ENCODE measurements at places on chromosomes 16 and 17. TPM values are rescaled to one million over a fixed set of nuclear protein-coding genes. Genes with fewer than 3 reads are reported as not detected.

Gene NOD2
- 1.8 TPM for total RNA-seq

Gene TEKT1
- total RNA-seq = not detected

Gene CRHR1
- not detected for total RNA-seq

Gene ELMO3
- 5.0 TPM for total RNA-seq

Gene HSD17B2
- not detected for total RNA-seq

Gene PPP4C
- total RNA-seq = 137 TPM

Gene IL32
- 992 TPM for total RNA-seq

Gene NSMCE1
- total RNA-seq = 103 TPM

Gene MIF4GD
- 38.5 TPM for total RNA-seq

Gene FZD2
- not detected for total RNA-seq

Gene CALB2
- not detected for total RNA-seq

DNA sequence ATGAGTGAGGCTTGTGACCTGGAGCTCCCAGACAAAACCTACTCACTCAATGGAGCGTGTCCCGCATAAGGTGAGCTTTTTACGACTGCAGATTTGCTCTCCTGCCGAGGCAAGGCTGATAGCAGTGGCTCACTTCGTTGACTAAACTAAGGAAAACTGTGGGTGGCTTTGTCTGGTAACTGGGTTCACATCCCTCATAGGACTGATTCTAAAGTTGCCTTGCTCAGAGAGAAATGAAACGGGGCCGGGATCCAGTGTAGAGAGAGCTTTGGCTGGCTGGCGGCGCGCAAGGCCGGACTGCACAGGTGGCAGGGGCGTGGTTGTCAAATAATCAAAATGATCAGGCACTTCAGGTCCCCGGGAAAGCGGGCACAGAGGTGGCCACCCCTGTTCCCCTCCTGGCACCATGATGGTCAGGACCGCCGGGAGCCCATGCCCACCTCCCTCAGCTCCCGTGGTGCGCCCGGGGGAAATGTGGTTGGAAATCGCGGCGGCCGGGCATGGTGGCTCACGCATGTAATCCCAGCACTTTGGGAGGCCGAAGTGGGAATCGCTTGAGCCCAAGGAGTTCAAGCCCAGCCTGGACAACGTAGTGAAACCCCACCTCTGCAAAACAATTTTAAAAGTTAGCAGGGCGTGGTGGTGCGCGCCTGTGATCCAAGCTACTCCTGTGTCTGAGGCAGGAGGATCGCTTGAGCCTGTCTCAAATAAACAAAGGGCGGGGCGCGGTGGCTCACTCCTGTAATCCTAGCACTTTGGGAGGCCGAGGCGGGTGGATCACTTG is 26.6 kb upstream of the OR1F1 start:
- no peak for DNase-seq

DNA sequence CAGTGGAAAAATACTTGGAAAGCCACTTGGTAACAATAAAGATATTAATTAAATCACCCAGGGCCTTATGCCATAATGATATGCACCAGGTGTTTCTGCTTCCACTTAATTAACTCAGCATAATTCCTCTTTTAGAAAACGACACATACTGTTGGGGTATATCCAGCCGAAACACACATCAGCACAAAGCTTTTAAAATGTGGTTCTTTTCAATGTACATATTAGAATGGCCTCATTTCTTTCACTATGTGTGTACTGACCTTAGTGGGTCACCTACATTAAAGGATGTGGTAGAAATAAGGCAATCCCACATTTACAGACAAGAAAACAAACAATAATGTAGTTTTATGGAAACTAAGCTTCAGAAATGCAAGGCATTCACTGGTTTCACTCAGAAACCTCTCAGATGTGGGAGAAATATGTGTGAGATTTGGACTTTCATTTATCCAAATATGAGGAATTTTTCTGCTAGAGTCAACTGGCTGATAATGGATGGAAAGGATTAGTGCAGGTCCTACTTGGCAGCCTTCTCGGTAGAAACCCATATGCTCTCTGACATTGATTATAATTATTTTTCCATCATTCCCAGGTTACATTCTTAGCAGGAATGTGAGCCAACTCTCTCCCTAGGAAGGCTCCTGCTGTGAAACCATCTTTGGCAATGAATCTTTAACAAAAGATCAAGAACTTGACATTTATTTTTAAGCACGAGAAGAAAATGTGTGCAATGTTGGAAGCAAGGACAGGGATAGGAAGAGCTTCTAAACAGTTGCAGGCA is 66.7 kb upstream of the DHX40 start:
- DNase-seq = no peak

- DNase-seq = no peak
These were observed 39.5 kb downstream of the VMP1 start for GRCh38 chr17:59746849-59747445.

- no peak for DNase-seq
These were observed 30.1 kb downstream of the PGS1 start for GRCh38 chr17:78408476-78409050.

DNA sequence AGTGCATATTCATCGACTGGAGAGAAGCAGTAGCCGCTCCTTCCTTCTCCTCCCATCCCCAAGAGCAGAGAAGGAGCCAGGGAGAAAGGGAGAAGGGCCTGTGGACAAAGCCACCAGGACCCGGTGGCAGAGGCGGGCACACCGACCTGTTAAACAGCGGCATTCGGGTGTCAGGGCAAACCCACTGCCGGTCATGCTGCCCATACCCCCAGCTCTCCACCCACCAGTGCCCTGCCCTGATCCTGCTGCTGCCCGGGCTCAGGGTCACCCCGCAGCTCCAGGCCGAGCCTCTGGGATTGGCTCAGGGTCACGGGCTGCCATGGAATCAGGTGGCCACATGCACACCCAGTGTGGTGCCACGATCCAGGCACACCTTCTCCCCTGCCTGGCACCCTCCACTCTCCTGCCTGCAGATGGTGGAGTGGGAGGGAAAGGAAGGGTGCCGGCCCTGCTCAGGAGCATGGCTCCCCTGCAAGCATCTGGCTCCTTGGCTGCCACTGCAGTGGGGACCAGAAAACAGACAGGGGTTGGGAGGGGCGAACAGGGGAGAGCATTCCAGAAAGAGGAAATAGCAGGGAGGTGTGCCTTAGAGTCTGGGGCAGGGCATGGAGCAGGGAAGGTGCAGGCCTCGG is 18.3 kb upstream of the RASD1 start:
- DNase-seq = no peak

- DNase-seq = no peak
These were observed 19.1 kb upstream of the NCBP3 start for GRCh38 chr17:3865176-3865575.

DNA sequence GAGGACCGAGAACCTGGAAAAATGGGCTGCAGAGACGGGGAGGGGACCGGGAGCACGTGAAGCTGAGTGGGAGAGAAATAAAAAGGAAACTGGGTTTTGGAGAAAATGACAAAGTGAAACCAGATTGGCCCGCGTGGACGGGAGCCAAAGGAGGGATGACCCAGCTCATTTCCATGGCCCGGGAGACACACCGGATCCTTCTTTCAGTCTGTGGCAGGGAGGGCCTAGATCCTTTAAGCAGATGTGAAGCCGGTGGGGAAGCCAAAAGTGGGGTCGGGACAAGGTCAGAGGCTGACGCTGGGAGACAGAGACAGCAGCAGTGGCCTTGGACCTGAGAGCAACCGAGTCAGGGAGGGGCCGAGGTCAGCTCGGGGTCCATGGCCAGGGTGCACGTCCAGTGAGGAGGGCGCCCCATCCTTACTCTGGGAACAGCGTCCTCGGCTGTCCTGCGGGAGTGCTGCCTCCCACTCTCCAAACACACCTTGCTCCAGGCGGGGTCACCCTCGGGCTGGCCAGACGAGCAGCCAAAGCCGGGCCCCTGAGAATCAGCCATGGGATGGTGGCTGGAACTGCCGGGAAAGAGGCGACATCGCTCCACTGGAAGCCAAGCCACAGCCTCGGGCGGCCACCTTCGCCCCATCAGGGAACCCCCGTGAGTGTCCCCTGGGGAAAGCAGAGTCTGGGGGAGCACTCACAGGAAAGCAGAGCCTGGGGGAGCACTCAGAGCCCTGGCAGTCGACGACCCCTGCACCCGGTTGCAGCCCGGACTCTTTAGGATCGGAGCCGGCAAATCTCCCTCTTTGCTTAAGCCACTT is 17.3 kb downstream of the CA5A start:
- DNase-seq = no peak

DNA sequence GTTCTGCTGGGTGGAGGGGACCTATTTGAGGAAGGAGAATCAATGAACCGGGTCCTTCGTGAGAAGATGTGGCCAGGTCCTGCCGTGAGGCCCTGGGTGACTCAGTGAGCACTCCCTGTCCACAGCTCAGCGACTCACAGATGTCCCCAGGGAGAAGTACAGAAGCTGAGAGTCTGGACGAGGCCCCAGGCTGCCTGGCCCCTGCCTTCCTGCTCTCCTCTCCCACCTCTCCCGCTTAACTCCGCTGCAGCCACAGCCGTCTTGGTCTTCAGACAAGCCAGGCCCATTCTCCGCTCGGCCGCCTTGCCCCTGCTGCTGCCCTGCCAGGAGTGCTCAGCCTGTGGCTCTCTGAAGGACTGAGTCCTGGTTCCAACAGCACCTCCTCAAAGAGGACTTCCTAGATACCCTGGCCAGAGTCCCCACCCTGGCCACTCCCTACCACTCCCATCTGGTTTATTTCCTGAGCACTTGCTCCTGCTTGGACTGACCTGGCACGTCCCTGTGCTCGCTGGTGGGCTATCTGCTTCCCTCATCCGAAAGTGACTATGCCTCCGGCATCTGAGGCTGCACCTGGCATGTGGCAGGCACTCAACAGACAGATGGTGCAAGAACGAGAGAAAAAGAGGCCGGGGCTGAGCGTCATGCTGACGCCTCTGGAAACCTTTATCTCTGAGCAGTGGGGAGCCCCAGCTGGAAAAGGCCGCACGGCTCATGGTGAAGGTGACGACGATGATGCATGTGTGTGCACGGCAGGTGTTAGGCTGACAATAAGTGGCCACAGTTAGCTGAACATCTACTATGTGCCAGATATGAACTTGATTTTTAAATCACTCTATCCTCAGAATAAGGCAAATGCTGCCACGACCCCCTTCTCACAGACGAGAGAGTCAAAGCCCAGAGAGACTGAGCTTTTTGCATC is 9.2 kb upstream of the TNFRSF13B start:
- no peak for DNase-seq

- no peak for DNase-seq
These were observed 44.9 kb upstream of the CDC42EP4 start for GRCh38 chr17:73356561-73357170.

DNA sequence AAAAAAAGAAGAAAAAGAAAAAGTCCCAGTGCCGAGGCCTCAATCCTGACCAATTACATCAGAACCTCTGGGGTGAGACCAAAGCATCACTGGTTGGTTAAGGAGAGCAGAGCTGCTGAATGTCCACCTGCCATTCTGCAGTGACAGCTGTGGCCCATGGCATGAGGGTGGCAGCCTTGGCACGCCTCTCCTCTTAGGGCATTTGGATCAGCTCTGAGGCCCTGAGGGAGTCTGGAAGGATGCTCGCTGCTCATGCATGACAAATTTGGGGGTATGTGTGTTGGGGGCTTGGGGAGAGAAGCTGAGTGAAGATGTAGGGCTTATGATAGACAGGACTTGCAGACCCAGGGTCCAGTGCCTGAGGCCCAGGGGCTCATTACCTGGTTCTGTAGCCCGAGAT is 26.3 kb downstream of the MYLK3 start:
- DNase-seq = no peak

DNA sequence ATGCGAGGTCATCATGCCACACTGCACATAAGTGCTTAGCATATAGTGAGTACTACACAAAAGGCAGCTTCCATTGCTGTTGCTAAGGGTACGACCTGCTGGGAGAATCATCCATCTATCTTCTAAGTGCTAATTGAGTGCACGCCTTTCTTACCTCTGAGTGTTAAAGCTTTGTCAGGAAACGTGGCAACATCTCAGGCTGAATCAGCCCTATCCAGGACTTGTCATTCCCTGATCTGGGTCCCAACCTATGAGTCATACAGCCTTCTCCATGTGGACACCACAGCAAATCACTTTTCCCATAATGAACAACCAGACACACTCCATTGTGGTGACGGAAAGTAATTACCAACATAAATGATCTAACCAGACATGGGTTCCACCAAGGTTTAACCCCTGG is 201.1 kb upstream of the MAF start:
- DNase-seq = no peak

DNA sequence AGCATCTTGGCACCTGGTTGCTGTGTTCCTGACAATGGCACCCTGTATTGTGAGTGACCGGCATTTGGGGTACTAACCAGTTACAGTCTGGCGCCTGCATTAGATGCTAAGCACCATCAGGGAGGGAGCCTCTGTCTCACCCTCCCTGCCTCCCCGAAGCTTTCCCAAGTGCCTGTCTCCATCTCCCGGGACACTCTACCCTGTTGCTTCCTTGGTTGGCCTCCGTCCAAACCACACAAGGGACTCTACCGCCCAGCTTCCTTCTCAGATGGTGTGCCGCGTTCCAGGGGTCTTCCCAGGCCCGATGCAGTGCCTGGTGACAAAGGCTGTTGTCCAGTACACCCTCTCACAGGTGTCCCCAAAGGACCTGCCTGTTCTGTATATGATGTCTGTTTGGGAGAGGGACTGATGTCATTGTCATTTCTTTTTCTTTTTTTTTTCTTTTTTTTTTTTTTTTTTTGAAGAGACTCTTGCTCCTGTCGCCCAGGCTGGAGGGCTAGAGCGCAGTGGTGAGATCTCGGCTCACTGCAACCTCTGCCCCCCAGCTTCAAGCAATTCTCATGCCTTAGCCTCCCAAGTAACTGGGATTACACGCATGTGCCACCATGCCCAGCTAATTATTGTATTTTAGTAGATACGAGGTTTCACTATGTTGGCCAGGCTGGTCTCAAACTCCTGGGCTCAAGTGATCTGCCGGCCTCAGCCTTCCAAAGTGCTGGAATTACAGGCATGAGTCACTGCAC is 6.7 kb downstream of the SNN start:
- DNase-seq = no peak

DNA sequence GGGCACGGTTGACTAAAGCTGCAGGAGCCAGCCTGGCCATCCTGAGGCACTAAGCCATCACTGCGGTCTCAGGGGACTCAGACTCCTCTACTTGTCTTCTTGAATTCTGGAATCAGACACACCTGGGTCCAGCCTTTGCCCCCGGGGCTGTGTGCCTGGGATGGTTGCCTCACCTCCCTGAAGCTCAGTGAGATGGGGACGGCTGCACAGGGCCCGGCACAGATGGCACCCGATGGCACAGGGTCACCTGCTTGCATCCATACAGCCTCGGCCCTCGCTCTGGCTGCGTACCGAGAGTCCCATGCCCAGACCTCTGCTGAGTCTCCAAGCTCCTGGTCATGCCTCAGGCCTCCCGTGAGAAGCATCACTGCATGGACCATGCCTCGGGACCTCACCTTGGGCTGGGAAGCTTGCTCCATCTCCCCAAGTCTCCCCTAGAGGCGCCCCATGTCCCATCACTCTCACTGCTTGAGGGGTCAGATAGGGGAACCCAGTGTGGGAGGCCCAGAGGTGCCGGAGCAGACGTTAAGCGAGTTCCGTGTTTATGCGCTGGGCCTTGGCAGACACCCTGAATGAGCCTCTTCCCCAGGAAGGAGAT is 316.3 kb downstream of the SEC14L1 start:
- no peak for DNase-seq

- DNase-seq = peak; percentile 26
These were observed 365.6 kb downstream of the SLC39A11 start for GRCh38 chr17:72726936-72727335.
